Hypothalamus (tissue), 51 donors: ENCODE measurements at places on chromosomes 1 and 21.

DNA sequence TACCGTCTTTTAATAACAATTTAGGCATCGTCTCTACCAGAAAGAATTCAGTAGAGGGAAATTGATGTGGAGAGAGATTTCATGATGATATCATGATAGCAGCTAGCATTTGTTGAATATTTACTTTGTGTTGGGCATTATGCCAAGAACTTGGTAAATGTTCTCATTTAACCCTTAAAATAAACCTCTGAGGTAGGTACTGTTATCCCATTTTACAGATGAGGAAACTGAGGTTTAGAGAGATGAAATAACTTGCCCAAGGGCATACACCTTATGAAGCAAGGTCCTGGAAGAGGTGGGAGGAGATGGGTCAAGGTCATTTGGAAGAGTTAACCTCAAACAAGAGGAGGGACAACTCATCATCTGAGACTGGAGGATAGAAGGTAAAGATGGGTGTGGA lies 34.8 kb downstream of the TSNAX start:
- no peak for DNase-seq

- peak; percentile 73 for DNase-seq
Measured at GRCh38 chr1:39898648-39899603, 2.8 kb downstream of the MYCL start.

- DNase-seq, result no peak
Measured at GRCh38 chr1:97920276-97920831, 480 bp downstream of the DPYD start.

- no peak for DNase-seq
Measured at GRCh38 chr1:166307261-166308188, 140.7 kb upstream of the FAM78B start.

GRCh38 chr1:173191011-173191705 lies 16.0 kb downstream of the TNFSF4 start:
- no peak for DNase-seq

GRCh38 chr1:22491995-22492715 lies 40.5 kb downstream of the ZBTB40 start:
- no peak for DNase-seq

GRCh38 chr1:222919478-222919865 lies 104.6 kb downstream of the DISP1 start:
- no peak for DNase-seq

- no peak for DNase-seq
Measured at GRCh38 chr1:201259476-201260235, 23.6 kb upstream of the PKP1 start.

GRCh38 chr21:42423197-42423675 lies 19.5 kb downstream of the UBASH3A start:
- DNase-seq, result no peak

DNA sequence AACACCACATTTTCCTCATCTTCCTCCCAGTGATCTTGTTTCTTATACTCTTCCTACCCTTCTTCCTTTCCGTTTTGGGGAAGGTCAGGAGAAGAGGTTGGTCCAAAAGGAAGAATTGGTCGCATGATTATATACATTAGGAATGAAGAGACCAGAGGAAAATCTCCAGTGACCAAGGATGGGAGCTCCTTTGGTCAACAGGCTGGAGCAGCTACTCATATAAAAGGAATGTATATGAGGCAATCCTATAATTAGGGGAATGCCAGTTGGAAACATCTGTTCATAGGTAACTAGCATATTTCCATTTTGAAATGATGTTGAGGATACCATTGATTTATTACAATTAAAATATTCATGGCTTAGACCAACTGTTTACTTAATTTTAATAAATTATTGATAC lies 114.5 kb downstream of the LRRC40 start:
- DNase-seq, result no peak

GRCh38 chr1:62809788-62810187 lies 25.9 kb downstream of the ATG4C start:
- DNase-seq, result no peak

DNA sequence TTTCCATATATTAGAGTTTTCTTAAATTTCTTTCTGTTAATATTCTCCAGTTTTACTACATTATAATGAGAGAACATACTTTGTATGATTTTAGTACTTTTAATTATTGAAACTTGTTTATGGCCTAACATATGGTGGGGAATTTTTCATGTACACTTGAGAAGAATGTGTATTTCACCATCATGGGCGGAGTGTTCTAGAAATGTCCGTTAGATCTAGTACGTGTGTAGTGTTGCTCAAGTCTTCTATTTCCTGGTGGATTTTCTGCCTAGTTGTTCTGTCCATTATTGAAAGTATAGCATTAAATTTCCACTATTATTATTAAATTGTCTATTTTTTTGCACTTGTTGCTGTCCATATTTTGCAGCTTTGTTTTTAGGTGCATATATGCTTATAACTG lies 64.0 kb upstream of the RGS21 start:
- DNase-seq, result no peak

GRCh38 chr1:59261537-59261936 lies 35.4 kb upstream of the FGGY start:
- DNase-seq, result no peak

DNA sequence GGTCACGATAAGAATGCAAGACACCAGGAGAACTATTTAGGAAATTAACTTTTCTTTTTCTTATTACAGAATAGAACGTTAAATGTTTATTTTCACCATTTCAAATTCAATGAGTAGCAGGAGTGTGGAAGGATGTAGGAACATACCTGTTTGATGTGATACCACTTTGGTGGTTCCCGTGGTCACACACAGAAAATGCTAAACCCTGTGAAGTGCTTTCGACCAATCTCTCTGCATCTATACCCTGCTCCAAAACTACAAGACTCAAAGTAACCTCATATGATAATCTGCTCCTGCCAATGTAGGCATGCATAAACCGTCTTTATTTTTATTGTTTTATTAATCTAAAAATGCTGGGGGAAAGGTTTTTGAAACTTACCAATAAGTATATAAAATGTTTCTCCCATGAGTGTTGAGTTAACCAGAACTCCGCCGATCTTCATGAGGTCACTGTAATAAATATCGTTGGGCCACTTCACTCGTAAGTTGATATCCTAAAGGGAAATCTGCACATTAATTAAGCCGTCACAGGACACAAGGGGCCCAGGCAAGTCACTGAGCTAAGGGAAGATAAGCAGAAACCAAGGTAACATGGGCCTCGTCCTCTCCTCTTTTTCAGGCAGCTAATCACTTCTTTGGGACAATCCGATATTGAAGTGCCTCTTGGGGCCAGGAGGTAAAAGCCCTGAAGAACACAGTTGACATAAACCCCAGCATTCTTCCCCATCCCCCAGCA lies 60.6 kb downstream of the SIM2 start:
- DNase-seq, result no peak

DNA sequence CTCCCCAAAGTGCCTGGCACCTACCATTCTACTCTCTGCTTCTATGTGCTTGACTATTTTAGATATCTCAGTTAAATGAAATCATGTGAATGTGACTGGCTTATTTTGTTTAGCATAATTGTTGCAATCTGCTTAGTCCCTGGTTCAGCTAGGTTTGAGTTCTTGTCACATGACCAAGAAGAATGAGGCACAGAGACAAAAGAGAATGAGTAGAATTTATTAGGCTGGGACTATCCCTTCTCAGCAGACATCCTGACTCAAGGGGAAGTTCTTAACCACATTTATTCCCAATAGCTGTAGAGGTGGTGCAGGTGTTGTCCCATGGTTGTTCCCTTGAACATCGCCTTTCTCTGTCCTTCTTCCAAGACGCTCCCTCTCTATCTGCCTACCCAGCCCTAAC lies 1485.7 kb downstream of the KCNT2 start:
- DNase-seq, result no peak

DNA sequence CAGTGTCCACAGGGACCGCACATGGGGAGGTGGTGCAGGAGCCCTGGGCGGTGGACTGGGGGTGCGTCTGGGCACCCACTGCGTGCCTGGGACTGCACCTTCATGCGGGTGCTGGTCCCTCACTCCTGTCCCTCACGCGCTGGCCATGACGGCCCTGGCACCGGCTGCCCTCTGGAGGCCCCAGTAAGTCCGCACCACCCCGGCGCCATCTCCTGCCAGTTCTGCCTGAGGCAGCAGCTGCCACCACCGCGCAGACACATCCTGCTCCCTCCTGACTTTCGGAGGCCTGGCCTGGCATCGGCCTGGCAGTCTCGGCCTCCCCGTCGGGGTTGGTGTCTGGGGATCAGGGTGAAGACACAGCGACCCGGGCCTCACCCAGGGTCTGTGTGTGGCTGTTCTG lies 64.8 kb downstream of the MORN1 start:
- DNase-seq, result no peak

DNA sequence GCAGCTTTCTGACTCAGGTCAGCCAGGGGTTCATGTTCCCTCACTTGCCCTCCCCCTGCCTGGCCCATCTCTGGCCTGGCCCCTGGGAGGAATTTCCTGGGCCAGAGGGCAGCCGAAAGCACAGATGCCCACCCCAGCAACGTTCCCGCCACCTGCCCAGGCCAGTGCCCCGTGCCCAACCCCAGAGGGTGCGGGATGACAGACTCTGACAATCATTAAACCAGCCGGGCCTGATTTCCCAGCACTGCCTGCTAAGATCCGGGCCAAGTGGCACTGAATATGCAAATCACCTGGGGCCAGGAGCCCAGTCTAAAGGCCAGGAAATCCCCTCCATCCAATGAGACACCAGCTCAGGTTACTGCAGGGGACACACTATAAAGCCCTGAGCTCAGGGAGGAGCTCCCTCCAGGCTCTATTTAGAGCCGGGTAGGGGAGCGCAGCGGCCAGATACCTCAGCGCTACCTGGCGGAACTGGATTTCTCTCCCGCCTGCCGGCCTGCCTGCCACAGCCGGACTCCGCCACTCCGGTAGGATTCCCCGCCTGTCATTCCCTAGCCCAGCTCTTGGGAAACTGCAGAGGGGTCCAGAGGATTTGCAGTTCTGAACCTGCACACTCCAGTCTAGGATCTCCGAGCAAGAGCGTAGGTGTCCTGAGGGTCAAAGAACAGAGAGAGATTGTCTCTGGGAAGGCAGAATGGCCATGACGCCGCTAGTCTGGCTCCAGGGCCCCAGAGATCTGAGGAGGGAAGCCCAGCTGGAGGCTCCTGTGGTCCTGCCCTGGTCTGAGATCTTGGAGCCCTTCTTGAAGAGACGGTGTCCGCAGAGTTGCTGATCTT lies at the start of gene ELF3:
Gene ELF3 (plus strand): TSS at position 408 of the 836 bp plus-strand sequence. CDS start 550 bp downstream, outside the sequence.
- DNase-seq, result no peak

GRCh38 chr1:172951730-172952365 lies 98.9 kb downstream of the TNFSF18 start:
- DNase-seq, result no peak

DNA sequence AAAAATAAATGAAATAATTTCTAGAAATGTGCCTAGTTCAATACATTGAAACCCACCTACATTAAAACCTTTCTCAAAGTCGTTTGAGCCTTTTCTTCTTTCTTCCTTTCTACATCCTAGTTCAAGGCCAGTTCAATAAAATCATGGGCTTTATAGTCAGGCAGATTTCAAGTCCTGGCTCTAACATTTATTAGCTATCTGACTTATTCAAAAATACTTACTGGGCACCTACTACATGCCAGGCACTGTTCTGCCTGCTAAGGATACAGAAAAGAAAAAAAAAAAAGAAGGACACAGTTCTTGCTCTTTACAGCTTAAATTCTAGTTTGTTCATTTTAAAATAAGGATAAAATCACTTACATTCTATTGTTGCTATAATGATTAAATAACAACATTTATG lies 134.2 kb upstream of the FGGY start:
- no peak for DNase-seq

DNA sequence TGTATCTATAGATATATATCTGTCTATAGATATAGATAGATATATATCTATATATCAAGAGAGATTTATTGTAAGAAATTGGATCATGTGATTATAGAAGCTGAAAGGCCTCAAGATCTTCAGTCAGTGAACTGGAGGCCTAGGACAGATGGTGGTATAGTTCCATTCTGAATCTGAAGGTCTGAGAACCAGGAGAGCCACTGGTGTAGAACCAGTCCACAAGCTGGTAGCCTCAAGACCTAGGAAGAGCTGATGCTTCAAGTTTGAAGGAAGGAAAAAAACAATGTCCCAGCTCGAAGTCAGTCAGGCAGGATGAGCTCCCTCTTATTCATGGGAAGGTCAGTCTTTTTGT lies 213.2 kb upstream of the JUN start:
- DNase-seq, result no peak

DNA sequence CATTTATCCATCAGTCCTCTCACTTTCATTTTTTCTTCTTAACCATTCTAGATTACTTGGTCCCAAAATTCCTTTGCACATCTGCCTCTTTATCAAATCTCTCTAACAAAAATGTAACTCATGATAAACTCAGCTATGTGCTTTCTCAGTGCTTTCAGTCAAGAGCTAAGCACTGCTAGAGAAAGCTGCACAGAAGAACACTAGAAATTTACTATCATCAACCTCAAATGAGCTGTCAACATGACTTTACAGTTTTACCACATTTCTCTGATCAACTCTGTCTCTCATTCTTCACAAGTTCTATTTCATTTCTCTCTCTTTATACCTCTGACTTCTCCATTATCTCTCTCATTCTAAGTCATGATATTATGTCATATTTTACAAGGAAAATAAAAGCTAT lies 54.2 kb upstream of the PRKACB start:
- DNase-seq, result no peak

GRCh38 chr1:107879346-107879745 lies 85.6 kb downstream of the VAV3 start:
- no peak for DNase-seq

GRCh38 chr1:206680279-206680678 lies 4.4 kb upstream of the MAPKAPK2 start:
- no peak for DNase-seq

DNA sequence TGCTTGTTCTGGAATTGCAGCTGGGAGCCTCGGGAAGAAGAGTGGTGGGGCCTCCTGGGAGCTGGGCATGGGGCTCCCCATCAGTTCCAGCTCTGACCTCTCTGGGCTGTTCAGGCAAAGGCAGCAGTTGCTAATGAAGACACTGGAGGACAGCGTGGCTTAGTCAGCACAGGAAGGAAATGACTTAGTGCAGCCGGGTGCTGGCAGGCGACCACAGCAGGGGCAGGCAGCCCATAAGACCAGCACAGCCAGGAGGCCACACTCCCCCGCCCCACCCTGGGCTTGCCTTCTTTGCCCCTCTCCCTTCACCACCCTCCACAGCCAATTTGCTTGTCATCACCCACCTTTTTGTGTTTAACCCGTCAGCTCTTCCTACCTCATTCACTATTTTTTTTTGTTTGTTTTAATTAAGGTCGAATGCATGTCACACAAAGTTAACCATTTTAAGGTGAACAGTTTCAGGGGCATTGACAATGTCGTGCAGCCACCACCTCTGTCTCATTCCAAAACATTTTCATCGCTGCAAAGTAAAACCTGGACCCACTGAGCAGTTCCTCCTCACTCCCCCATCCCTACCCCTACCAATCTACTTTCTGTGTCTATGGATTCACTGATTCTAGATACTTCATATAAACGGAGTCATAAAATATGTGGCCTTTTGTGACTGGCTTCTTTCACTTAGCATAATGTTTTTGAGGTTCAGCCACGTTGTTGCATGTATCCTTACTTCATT lies 10.9 kb downstream of the OLIG2 start:
- DNase-seq, result no peak
